ENCODE measurements at places on chromosomes 2 and 18. TPM values are rescaled to one million over a fixed set of nuclear protein-coding genes. Genes with fewer than 3 reads are reported as not detected.

DNA sequence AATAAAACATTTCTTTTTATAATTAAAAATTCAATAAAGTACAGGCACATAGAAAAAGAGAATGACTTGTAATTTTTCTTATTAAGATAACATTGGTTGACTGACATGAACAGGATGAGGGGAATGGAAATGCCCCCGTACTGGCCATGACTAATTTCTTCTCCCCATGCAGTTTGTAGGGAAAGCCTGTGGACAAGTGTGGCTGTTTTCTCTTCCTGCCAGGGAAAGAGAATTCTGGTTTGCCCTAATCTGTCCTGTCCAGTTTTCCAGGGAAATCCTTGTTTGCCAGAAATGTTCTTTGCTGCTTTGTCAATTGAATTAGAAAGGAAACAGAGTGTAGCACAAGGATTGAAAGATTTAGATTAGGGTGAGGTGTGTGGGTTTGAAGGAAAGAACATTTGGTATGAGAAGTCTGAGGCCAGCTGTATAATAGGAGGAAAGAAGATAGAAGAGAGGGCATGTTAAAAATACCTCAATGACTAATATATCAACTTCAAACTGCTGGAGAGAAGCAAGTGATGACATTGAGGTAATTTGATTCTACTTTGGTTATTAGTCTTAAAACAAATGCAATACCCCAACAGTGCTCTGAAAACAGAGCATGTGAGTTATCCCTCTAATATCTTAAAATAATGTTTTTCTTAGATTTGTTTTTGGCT, 593.9 kb upstream of the ZNF804A start:
- no peak for DNase-seq
- H3K27ac ChIP-seq = no peak overlapping the region
- no peaks in the 10 kb centered on the region for H3K27me3 ChIP-seq
- no peaks in the 10 kb centered on the region for H3K4me1 ChIP-seq

GRCh38 chr2:176814740-176815367, 397.7 kb upstream of the HNRNPA3 start:
- no peak for DNase-seq
- peaks cover 10% of the 10 kb centered on the region for H3K4me1 ChIP-seq
- H3K36me3 ChIP-seq = no peaks in the 10 kb centered on the region
- H3K4me3 ChIP-seq = no peak overlapping the region
- no peaks in the 10 kb centered on the region for H3K27me3 ChIP-seq

PID1 gene
- total RNA-seq = 1.9 TPM

GRCh38 chr18:75810961-75811551, 383.6 kb upstream of the SMIM21 start:
- H3K27me3 ChIP-seq = no peaks in the 10 kb centered on the region
- no peaks in the 10 kb centered on the region for H3K36me3 ChIP-seq
- DNase-seq = no peak
- no peak overlapping the region for H3K4me3 ChIP-seq
- no peak overlapping the region for H3K27ac ChIP-seq
- no peaks in the 10 kb centered on the region for H3K4me1 ChIP-seq

DNA sequence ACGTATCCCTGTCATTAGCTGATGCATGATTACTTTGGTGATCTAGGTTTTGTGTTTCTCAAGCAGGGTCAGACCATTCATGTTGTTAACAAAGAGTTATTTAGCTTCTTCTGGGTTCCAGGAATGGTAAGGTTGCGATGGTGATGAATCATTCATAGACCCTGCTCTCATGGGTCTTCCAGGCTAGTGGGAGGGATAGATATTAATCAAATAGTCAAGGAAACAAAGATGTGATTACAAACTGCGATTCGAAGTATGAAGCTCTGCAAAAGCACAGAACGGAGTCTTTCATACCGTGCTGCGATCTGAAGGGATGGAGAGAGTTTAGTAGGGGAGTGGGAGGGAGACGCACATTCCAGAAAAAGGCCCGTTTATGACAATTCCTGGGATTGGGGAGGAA, 42.1 kb downstream of the CAVIN2 start:
- DNase-seq = no peak
- no peak overlapping the region for H3K27ac ChIP-seq
- H3K27me3 ChIP-seq = no peaks in the 10 kb centered on the region

LHCGR gene
- 0.44 TPM for total RNA-seq

DNA sequence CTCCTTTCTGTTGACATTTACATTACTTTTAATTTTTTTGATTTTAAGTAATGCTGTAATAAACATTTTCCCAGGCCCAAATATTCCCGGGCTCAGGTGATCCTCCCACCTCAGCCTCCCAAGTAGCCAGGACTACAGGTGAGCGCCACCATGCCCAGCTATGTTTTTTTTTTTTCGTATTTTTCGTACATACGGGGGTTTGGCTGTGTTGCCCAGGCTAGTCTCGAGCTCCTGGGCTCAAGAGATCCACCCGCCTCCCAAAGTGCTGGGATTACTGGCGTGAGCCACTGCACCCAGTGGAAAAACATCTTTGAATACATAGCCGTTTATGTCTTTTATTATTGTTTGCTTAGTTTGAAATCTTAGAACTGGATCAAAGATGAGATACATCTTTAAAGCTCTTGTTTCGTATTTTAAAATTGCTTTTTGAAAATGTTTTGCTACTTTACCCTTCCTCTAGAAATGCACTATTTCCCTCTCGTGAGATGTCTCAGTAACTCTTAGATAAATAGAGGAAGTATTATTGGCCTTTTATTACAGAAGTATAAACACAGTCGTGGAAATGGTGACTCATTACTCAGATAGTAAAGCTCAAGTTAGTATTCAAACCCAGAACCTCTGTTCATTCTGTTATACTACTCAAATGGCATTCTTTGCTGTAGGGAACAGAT, 2.4 kb downstream of the SMCHD1 start:
- no peak for DNase-seq
- peaks cover 8% of the 10 kb centered on the region for H3K27me3 ChIP-seq
- peak overlapping the region; percentile 60 for H3K4me3 ChIP-seq
- peaks cover 2% of the 10 kb centered on the region for H3K4me1 ChIP-seq

Measured in H9 (cell line).